ENCODE measurements at places on chromosomes 12 and 14. TPM values are rescaled to one million over a fixed set of nuclear protein-coding genes. Genes with fewer than 3 reads are reported as not detected.

AVPR1A gene
- not detected for total RNA-seq

OR4K13 gene
- total RNA-seq: not detected

KERA gene
- not detected for total RNA-seq

C12orf50 gene
- total RNA-seq: not detected

SERPINA10 gene
- total RNA-seq: not detected

DPF3 gene
- 1.6 TPM for total RNA-seq

All from A375 (cell line).